ENCODE measurements at places on chromosomes 11 and 22.
A peak's percentile ranks its signal among the peaks of the same experiment; 100 is the strongest.

DNA sequence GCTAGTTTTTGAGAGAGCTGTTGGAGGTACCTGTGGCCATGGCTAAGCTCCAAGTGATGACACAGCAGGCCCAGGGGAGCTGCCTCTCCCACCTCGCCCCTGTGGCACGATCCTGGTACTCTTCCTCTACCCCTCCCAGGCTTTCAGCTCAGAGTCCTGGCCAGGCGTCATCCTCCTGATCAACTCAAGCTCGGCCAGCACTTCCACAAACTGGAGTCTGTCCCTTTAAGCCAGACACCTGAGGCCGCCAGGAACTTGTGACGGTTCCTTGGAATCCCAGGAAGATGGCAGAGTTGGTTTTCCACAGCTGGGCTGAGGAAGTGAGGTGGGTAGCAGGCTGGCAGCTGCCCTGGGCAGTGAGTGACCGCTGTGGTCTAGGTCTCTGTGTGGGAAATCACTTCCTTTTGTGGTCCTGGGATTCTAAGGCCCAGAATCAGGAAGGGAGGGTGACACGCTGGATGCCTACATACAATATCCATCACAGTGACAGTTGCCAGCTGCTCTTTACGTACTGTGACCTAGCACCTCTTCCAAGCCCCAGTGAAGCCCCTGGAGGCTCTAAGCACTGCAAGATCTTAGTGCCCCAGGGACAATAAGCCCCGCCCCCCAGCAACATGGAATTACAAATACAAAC lies 3.2 kb upstream of the CST6 start:
- no peak for DNase-seq

DNA sequence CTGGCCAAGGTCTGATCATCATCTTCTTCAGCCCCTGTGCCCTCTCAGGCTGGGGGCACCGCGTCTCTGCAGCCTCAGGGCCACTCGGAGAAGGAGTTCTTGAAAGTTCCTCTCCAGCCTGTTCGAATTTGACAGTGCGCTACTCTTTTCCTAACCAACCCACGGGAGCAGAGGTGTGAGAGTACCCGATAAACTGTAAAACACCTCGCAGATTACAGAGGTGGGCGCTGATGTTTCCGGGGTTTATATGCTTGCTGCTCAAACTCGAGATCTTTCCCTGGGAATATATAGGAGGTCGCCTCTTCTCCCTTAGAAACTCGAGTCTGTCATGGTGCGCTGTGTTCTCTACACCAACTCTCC lies 515 bp downstream of the CTR9 start:
- peak; percentile 22 for DNase-seq

GRCh38 chr11:79182794-79183193 lies 258.0 kb downstream of the TENM4 start:
- no peak for DNase-seq

- no peak for DNase-seq
Measured at GRCh38 chr11:113369411-113369810, 18.2 kb upstream of the ANKK1 start.

Measured in SW480 (cell line).